Activated CD4-positive, alpha-beta memory T cell treated with anti-CD3 and anti-CD28 coated beads, Interleukin-2, amount 10 ng/mL, durations not matched to agents 7 days and 5 days (primary cell): ENCODE measurements at places on chromosomes 3 and 15.

DNA sequence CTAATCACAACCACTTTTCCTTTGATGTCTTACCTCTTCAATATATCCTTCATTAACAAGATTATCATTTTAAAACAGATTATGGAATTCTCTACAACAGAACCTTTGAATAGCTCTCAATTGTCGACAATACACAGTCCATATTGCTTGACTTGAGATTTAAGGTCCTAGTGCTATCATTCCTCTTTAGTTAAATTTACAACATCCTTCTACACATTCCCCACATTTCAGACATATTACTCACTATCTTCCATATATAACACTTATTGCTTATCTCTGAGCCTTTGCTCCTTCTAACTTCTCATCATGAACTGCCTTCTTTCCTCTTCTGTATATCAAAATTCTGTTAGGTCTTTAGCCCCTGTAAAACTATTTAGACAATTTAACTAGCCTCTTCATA, 247.0 kb downstream of the STXBP5L start:
- no peak overlapping the region for H3K27ac ChIP-seq
- no peak for DNase-seq

DNA sequence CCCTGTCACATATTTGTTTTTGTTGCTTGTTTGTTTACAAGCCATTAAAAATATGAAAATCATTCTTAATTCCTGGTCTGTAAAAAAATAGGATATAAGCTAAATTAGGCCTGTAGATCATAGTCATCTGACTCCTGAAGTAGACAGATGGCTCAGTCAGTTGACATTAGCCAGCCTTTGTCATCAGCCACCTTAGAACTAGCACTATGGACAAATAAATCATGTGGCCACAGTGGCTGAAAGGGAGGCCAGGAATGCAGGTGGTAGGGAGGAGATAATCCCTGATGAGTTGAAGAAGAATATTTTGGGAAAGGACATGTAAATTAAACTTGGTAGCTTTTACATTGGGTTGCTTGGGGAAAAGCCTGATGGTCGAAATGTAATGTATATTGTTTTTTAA, 1544.9 kb downstream of the SI start:
- H3K27ac ChIP-seq, result no peak overlapping the region
- H3K27me3 ChIP-seq, result no peaks in the 10 kb centered on the region
- H3K36me3 ChIP-seq, result no peaks in the 10 kb centered on the region
- no peaks in the 10 kb centered on the region for H3K4me1 ChIP-seq
- H3K4me3 ChIP-seq, result no peak overlapping the region

GRCh38 chr3:161430307-161430706, 59.0 kb upstream of the SPTSSB start:
- H3K27ac ChIP-seq, result no peak overlapping the region
- H3K4me3 ChIP-seq, result no peak overlapping the region
- peaks cover 15% of the 10 kb centered on the region for H3K27me3 ChIP-seq
- no peaks in the 10 kb centered on the region for H3K4me1 ChIP-seq
- H3K36me3 ChIP-seq, result no peaks in the 10 kb centered on the region
- no peak for DNase-seq

DNA sequence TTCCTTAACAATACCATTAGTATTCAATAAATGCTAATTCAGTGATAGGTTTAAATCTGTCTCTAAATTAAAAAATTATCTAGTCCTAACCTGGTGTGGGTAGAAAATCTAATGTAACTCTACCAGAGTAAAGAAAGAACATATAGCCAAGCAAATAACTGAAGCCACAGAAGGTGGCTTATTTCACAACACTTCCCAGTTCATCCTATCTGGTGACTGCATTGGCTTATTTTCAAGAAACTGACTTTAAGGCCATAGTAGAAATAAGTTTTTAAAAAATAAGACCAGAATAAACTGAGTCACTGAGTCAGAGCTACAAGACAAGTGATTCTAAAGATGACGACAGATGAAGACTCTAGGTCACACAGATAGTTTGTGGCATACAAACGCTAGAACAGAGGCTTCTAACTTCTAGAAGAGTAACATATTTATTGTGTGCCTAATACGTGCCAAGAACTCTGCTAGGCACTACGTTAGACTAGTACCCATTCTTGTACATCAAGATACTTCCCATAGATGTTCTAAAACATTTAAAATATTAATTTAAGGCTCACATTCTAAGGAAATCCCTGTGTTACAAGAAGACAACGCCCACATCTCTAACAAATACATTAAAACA, 25.9 kb downstream of the TMCC1 start:
- DNase-seq, result no peak
- H3K27me3 ChIP-seq, result no peaks in the 10 kb centered on the region
- H3K4me3 ChIP-seq, result no peak overlapping the region
- peaks cover 17% of the 10 kb centered on the region for H3K36me3 ChIP-seq
- no peak overlapping the region for H3K27ac ChIP-seq

GRCh38 chr3:40333416-40333815, 23.9 kb downstream of the EIF1B start:
- H3K36me3 ChIP-seq, result no peaks in the 10 kb centered on the region
- H3K27ac ChIP-seq, result no peak overlapping the region
- H3K4me3 ChIP-seq, result no peak overlapping the region
- H3K4me1 ChIP-seq, result peaks cover 16% of the 10 kb centered on the region
- DNase-seq, result no peak

DNA sequence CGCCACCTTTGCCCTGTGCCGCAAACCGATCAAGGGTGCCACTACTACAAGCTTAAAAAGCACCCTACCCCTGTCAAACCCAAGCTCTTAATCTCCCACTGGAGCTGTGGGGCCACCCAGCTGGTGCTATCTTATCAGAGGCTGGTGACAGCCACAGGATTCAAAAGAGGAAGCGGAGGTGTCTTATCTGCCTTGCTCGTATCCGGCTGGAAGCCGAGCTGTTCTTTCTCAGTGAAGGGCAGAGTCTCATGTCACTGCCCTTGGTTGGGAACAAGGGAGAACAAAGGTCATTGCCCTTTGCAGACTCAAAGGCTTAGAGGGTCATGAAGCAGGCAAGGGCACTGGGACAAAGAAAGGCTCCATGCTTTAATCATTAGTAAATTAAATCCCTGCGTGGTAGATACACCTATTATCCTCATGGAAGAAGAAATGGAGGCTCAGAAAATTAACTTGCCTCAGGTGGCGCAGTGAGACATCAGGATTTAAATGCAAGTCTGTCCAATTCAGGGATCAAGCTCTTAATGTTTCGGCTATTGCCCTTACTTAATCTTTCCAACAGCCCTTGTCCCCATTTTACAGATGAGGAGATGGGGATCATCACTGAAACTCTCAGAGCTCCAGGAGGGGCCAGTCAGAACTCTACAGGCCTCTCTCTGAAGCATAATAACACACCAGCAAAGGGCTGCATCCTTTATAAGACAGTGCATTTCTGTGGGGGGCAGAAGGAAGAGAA, 360.0 kb upstream of the PROK2 start:
- no peaks in the 10 kb centered on the region for H3K27me3 ChIP-seq
- peaks cover 3% of the 10 kb centered on the region for H3K36me3 ChIP-seq
- no peak for DNase-seq
- no peak overlapping the region for H3K27ac ChIP-seq
- H3K4me3 ChIP-seq, result no peak overlapping the region
- peaks cover 22% of the 10 kb centered on the region for H3K4me1 ChIP-seq

DNA sequence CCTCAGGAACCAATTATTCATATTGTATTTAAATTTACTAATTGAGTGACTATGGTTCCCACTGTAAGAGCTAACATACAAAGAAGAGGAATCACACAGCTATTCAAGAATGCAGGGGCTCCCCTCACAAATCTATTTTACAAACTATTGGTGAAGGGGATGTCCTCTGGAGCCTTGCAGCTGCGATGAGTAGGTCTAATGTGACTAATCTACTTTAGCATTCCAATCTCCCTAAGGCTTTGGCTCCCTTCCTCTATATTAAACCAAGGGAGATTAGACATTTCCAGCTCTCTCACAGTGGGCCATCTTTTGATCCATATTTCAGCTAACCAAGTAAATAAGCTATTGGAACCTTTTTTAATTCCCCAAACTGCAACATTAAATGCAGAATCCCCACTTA, 514.2 kb upstream of the BCHE start:
- no peaks in the 10 kb centered on the region for H3K4me1 ChIP-seq
- H3K27ac ChIP-seq, result no peak overlapping the region
- DNase-seq, result no peak
- H3K4me3 ChIP-seq, result no peak overlapping the region
- H3K27me3 ChIP-seq, result no peaks in the 10 kb centered on the region

DNA sequence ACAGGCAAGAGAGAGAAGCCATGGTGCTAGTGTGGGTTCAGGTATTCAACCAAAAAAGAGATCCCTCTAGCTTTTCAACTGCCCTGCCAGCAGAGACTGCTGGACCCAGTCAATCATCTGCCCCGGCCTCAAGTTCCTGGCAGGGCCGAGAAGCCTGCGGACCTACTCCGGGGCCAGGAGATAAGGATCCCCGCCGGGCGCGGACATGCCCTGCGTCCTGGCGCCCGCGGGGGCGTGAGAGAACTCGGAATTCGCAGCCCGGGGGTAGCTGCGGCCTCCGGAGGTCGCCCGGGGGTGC, 821 bp upstream of the MAGI1 start:
- peaks cover 61% of the 10 kb centered on the region for H3K27me3 ChIP-seq
- peak overlapping the region; percentile 47 for H3K4me3 ChIP-seq
- no peaks in the 10 kb centered on the region for H3K36me3 ChIP-seq
- H3K27ac ChIP-seq, result no peak overlapping the region
- no peak for DNase-seq

- H3K27me3 ChIP-seq, result no peaks in the 10 kb centered on the region
- no peak overlapping the region for H3K27ac ChIP-seq
- DNase-seq, result no peak
- no peak overlapping the region for H3K4me3 ChIP-seq
- peaks cover 5% of the 10 kb centered on the region for H3K36me3 ChIP-seq
- no peaks in the 10 kb centered on the region for H3K4me1 ChIP-seq
Measured at GRCh38 chr3:11530153-11530721, 113.5 kb downstream of the VGLL4 start.

GRCh38 chr15:31303726-31304648, 22.6 kb upstream of the KLF13 start:
- no peaks in the 10 kb centered on the region for H3K36me3 ChIP-seq
- peaks cover 7% of the 10 kb centered on the region for H3K27me3 ChIP-seq
- H3K4me1 ChIP-seq, result peaks cover 16% of the 10 kb centered on the region
- H3K4me3 ChIP-seq, result no peak overlapping the region
- peak; percentile 12 for DNase-seq
- H3K27ac ChIP-seq, result no peak overlapping the region

- DNase-seq, result no peak
- H3K27me3 ChIP-seq, result peaks cover 2% of the 10 kb centered on the region
- H3K36me3 ChIP-seq, result no peaks in the 10 kb centered on the region
- H3K27ac ChIP-seq, result peak overlapping the region; percentile 90
- peaks cover 29% of the 10 kb centered on the region for H3K4me1 ChIP-seq
- no peak overlapping the region for H3K4me3 ChIP-seq
Measured at GRCh38 chr15:65305776-65306175, 1.3 kb downstream of the RNU5B-1 start.

DNA sequence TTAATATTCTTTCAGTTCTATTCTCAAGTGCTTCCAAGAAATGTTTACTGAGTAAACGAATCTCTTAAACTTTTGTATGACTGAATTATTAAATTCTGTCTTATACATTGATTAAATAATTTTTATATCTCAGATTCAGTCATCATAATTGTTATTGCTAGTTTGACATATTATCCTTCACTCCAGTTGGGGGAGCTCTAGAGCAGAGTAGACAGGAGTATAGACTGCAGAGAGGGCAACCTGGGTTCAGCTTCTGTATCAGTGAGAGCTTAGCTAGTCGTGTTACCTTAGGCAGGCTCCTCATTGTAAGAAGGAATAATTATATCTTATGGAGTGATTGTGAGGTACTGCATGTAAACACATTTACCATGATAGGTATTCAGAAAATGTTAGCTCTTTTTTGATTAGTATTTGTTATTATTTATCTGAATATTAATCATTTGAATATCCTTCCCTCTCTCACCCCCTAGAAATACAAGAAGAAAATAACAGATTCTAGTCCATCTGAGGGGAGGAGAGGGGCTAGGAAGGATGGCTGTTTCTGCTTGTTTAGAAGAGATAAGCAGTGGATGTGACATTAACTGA, 31.0 kb upstream of the ZCWPW2 start:
- H3K27ac ChIP-seq, result no peak overlapping the region
- H3K36me3 ChIP-seq, result peaks cover 27% of the 10 kb centered on the region
- H3K27me3 ChIP-seq, result no peaks in the 10 kb centered on the region
- H3K4me3 ChIP-seq, result no peak overlapping the region
- peaks cover 10% of the 10 kb centered on the region for H3K4me1 ChIP-seq

- H3K27me3 ChIP-seq, result no peaks in the 10 kb centered on the region
- H3K36me3 ChIP-seq, result no peaks in the 10 kb centered on the region
- H3K27ac ChIP-seq, result no peak overlapping the region
- no peaks in the 10 kb centered on the region for H3K4me1 ChIP-seq
Measured at GRCh38 chr3:173755161-173755560, 357.6 kb downstream of the NLGN1 start.

DNA sequence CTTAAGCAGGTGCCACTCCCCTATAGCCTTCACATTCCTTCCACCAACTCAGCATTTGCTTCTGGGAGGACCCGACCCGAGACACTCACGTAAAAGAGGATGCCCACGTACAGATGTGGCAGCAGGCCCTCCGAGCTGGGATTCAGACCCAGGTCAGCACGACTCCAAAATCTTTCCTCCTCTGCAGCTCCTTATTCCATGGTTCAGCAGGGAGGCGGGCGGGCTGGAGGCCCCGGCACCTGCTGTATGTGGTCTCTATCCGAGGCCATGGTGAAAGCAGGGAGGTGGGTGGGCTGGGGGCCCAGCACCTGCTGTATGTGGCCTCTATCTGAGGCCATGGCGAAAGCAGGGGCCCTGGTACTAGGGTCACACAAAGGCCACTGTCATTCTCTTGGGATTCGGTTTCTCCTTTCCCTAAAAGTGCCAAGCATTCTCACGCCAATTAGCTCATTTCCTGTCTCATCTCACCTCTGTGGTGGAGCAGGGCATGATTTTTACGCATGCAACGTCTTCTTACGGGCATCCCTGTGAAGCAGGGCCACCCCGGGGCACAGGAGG, 5.9 kb upstream of the MUC4 start:
- H3K36me3 ChIP-seq, result no peaks in the 10 kb centered on the region
- H3K4me1 ChIP-seq, result peaks cover 10% of the 10 kb centered on the region
- no peak overlapping the region for H3K4me3 ChIP-seq
- no peak for DNase-seq
- peaks cover 5% of the 10 kb centered on the region for H3K27me3 ChIP-seq

GRCh38 chr3:48429960-48430707, at the start of gene PLXNB1:
Gene PLXNB1 (minus strand): TSS chr3:48430086. CDS start chr3:48424611, 5,475 bp downstream.
- peak within 1 kb of the TSS; percentile 63 for H3K4me3 ChIP-seq
- DNase-seq, result no peak
- H3K27ac ChIP-seq, result no peak within 1 kb of the TSS
- peaks cover 28% of the 10 kb centered on the region for H3K36me3 ChIP-seq
- H3K27me3 ChIP-seq, result peaks cover 18% of the 10 kb centered on the region

- H3K27ac ChIP-seq, result no peak overlapping the region
- no peaks in the 10 kb centered on the region for H3K27me3 ChIP-seq
- H3K36me3 ChIP-seq, result no peaks in the 10 kb centered on the region
Measured at GRCh38 chr3:54797111-54797510, 130.7 kb downstream of the LRTM1 start.

GRCh38 chr3:72444656-72445223, 403.5 kb downstream of the SHQ1 start:
- H3K27ac ChIP-seq, result peak overlapping the region; percentile 62
- H3K4me1 ChIP-seq, result peaks cover 69% of the 10 kb centered on the region
- peak overlapping the region; percentile 99 for H3K4me3 ChIP-seq
